ENCODE measurements at places on chromosomes 13 and 19.
A peak's percentile ranks its signal among the peaks of the same experiment; 100 is the strongest.

DNA sequence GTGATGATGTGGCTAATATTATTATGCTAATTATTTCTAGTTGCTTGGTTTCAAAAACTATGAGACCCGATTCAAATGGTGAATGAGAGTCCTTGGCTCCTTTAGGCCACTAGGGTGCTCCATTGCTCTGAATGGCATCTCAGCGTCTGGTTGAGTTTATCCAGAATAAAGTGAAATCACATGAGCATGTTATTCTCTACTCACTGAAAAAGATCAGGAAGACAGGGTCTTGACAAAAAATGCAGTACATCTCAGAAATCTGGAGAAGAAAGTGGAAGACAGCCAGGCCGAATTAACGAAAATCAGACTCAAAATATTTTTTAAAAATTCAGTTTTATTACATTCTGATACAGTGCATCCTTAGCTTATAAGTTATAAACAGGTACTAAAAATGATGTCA lies 516.2 kb downstream of the MYO16 start:
- peak; percentile 51 for DNase-seq

DNA sequence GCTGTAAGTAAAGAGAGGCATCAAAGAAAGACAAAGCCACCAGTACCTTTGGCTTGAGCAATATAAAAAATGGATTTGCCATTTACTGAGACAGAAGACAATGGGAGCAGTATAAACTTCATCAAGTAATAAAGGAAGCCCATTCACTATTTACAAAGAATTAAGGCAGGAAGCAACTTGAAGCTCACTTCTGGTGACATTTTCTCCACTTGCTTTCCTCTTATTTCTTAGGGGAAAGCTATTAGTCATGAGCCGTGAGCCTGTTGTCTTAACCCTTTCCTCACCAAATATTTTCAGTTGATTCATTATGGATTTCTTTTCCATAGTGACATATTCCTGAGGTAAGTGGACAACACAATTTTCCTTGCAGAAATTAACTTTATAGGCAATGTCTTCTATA lies 156.8 kb downstream of the DNAJC3 start:
- no peak for DNase-seq

DNA sequence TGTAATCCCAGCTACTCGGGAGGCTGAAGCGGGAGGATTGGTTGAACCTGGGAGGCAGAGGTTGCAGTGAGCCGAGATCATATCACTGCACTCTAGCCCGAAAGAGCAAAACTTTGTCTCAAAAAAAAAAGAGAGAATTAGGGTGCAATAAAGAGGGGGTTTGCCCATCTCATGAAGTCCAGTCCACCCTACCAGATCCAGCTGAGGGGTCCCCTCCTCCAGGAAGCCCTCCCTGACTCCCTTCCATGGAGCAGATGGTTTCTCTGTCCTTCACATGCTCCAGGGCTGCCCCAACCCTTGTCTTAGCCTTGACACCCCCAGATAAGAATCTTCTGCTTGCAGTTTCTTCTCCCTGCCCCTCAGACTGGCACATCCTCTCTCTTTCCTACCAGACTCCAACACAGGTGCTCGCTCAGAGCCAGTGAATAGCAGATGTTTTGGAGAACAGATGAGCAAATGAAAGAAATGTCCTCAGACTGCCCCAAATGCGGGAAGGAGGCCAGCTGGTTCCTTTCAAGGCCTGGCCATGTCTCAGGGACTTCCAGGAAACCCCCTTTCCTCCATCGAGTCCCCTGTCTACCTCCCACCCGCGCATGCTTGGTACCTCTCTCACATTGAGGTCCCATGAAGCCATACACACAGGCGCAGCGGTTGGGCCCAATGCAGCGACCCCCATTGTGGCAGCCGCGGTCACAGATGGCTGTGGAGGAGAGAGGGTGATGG lies 5.0 kb downstream of the FBN3 start:
- DNase-seq = no peak

DNA sequence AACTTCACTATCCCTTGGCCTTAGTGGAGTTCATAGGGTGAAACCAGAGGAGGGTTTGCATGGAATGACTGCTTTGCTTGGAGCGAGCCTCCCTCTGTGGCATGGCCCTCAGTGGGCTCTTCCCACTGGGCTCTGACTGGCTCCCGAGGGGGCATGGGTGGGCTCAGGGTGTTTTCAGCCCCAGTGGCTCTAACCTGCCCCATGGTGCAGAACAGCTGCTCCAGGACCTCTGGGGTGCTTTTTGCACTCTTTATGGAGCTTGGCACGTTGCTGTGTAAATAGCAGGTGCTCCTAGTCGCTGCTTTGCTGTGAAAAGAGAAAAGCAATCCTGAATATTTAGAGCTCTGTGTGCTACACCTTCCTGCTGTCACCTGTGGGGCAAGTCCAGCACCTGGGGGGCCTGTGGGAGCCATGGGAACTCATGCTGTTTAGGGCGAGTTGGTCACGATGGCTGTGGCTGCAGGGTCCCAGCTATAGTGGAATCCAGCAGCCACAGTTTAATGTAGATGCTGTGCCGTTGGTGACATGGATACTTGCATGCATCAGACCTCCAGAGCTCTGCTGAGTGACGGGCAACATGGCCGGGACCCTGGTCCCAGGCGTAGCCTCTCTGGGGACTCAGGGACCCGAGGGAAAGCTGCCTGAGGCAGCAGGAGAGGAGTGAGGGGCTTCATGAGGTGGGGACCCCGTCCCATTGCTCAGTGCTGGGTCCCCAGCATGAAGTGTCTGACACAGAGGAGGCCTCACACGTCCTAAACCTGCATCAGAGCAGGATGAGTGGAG lies 14.3 kb upstream of the MCF2L start:
- DNase-seq = no peak

DNA sequence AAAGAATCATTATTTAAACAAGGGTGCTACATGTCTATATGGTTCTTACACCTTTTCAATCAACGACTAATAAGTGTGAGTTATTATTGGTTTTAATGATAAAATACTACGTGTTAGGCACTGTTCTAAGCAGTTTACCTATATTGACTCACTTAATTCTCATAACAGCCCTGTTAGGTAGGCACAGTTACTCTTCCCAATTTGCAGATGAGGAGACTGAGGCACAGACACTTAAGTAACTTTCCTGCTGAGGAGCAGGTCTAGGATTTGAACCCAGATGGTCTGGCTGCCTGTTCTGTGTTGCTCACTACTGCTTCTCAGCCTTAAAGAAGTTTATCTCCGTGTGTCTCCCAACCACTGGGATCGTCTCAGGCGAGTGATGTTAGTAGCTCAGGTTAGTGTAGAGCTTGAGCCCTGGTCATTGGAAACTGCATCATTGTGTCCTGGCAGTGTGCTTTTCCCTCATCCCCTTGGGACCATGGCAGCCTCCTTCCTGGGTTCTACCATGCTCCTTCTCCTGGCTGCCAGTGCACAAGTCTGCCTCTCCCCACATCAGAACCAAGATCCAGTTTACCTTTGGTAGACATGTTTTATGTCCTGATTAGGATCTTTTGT lies 10.9 kb downstream of the UBAC2 start:
- DNase-seq = no peak

GRCh38 chr13:102682727-102683126 lies 12.1 kb downstream of the METTL21C start:
- DNase-seq = no peak
